ENCODE measurements at places on chromosomes 1 and 21.

DNA sequence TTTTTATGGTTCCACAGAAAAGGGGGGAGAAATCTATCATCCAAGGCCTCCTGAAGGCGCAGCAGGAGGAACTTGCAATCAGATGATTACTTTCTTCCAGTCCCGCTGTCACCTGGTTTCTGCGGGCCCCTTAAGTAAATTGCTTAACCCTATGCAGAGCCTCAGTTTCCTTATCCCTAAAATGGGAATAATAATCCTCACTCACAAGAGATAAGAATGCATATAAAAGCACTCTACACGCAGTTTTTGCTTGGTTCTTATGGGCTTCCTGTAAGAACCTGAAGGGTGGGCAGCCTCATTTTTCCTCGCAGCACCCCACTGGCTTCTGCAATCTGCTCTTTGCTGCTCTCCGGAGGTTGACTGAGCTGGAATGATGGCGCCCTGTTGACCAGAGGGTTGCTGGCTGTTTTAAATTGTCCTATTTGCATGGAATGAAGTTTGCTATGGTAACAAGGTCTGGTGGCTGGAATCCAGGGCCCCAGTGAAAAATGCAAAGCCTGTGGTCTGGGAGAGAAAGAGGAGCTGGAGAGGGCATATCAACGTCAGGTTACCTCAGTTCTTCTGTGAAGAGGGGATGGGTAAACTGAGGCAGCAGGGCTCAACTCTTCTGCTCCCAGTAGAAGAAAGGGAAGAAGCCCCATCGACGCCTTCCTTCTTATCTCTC, 1.0 kb upstream of the KAZN start:
- no peak for DNase-seq

- DNase-seq, result no peak
These were observed 56.6 kb upstream of the CR2 start for GRCh38 chr1:207397525-207397926.

- no peak for DNase-seq
These were observed 112.8 kb downstream of the PLPP3 start for GRCh38 chr1:56466538-56466937.

DNA sequence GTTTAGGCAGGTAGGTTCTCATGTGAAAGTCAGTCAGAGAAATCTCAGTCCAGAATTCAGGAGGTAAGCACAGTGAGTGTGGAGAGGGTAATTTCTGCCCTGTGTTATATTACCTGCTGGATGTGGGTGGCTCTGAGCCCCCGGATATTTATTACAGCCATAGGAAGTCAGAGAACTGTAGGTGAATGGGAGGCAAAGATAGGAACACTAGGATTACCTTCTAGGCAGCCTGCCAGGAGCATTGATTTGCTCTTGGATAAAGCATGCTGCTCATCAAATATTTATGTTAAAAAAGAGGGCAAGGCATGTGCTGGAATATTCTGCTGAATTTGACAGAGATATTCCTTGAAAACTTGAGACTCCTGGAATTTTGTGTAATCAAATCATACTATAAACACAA, 8.5 kb downstream of the GNG12 start:
- no peak for DNase-seq

GRCh38 chr1:204959374-204959773, 83.6 kb upstream of the CNTN2 start:
- DNase-seq, result no peak

Measured in H1 (cell line).